NCI-H2171 (cell line): ENCODE measurements at places on chromosomes 12 and 14.

- DNase-seq = no peak
Measured at GRCh38 chr14:54787261-54787660, 115.4 kb downstream of the GCH1 start.

DNA sequence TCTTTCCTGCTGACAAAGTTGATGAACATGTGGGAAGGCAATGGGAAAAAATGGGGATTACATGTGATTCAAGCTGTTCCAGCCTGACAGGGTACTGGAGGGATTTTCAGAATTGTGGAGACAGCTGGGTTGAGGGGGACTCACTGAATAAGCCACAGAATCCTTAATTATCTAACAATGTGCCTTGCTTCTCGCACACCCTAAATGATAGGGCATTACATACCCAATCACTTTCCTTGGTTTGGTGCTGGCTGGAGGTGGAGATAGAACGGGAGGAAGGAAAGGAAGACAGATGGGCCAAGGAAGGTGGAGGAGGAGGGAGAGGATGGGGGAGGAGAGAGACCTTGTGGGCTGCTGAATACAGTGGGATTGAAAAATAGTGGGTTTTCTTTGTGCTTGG, 20.7 kb downstream of the PELI2 start:
- DNase-seq = peak; percentile 83

DNA sequence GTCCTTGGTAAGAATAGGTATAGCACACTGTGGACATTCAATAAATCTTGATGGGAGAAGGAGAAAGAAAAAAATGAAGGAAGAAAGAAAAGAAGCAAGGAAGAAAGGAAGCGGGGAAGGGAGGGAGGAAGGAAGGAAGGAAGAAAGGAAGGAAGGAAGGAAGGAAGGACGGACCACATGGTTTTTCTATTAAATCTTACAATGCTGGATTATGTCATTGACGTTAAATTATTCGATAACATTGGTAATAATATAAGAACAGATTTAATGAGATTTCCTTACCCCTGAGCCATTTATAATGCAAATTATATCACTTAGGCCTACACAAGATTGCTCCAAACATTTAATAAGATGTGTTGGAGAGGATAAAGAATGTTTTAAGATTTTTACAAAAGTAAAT, 124.9 kb upstream of the SYT1 start:
- DNase-seq = no peak

GRCh38 chr12:29578070-29578469, 80.6 kb upstream of the OVCH1 start:
- DNase-seq = no peak

GRCh38 chr12:30930641-30931040, 4.1 kb downstream of the TSPAN11 start:
- no peak for DNase-seq

DNA sequence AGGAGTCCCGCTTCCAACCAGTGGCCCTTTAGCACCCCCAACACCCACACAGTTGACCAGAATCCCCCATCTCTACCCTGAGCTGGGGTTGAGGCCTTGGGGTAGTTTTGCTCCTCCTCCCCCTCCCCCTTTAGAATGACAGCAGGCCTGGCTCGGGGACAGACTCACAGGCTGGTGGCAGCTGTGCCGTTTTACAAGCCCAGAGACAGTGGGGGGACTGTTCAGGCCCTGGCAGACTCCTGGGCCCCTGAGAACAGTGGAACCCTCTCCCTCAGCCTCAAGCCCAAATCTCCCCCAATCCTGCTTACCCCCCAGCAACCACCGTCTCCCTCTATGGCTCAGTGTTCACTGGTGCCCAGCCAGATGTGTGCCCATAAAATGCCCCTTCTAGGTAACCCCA, 10.1 kb downstream of the TMEM119 start:
- peak; percentile 20 for DNase-seq

DNA sequence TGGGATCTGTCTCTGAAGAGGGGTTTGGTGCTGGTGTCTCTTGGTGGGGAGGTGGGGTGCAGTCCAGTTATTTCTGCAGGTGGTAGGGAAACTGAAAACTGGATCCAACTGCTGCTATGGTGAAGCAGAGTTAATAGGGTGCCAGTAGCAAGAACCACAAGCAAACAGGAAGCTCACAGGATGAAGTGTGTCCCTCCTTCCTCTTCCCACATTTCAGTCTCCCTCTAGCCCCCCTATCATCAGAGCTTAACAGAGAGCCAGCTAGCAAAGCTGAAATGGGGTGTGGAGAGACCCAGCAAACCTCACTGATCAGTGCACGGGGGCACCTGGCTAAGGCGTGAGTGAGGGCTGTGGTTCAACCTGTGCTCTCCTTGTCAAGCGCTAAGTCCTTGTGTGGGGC, 69.1 kb upstream of the C12orf71 start:
- no peak for DNase-seq

- DNase-seq = no peak
Measured at GRCh38 chr14:50550294-50550693, 9.7 kb upstream of the ATL1 start.

- no peak for DNase-seq
Measured at GRCh38 chr12:124316257-124316900, 21.5 kb downstream of the RFLNA start.

DNA sequence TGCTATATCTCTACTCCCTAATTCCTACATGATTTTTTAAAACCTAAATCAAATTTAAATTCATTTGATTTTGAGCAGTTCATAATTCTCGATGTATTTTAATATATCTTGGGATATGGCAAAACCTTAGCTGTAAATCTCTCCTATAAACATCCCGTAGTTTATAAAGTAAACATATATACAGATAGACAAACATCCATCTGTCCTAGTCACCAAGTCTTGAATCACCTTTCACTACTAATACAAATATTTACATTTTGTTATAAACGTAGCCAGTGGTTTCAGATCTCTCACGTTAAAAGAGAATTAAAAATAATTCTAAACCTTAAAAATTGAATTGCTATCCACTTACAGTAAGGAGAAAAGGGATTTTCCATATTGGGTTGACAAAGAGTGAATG, 107.0 kb downstream of the TSHR start:
- no peak for DNase-seq

GRCh38 chr12:132014092-132014914, 64.6 kb downstream of the EP400 start:
- no peak for DNase-seq

DNA sequence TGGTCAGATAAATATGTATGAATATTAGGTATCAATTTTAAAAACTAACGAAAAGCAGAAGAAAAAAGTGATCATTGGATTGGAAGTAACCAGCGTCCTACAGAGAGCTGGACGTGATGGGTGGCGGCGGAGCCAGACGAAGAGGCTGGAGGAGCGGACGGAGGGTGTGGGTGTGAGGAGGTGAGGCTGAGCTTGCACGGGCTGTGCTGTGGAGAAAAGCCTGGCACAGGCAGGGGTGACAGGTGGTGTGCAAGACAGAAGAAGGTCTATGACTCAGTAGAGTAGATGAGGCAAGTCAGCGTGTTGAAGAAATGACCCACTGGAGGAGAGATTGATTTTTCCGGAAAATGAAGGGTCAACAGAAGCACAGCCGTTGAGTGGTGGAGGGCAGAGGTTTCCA, 56.4 kb downstream of the FZD10 start:
- no peak for DNase-seq

- no peak for DNase-seq
Measured at GRCh38 chr12:103773109-103773910, 67.7 kb downstream of the NT5DC3 start.

DNA sequence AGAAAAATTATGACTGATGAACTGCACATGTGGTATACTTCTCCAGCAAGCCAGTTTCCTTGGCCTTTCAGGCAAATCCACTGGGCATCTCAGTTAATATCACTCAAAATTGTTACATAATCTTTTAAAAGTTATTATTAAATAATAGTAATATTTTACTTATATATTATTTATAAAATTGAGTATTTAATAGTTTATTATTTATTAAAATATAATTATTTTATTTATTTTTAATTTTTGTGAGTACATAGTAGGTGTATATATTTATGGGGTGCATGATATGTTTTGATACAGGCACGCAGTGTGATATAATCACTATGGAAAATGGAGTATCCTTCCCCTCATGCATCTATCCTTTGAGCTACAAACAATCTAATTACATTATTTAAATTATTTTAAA, 384.1 kb upstream of the LRFN5 start:
- DNase-seq = no peak

DNA sequence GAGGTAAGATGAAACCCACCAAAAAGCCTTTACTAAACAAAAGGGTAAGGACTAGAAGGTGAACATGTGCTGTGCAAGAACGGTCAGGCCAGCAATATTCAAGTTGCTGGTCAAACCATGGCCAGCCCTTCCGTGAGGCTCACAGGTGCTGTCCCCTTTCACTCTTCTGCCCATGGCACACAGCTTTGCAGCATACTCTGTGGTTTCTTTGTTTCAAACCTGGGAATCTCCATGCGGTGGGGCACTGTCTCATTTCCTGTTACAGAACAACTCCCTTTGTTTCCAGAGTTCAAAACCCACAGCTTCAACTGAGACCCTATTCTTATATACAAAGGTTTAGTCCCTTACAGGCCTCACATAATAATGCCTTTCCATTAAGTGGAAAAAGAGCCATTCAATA, 1.7 kb upstream of the OVCH1 start:
- DNase-seq = no peak

GRCh38 chr12:2902272-2902880, 11.7 kb downstream of the TULP3 start:
- no peak for DNase-seq

DNA sequence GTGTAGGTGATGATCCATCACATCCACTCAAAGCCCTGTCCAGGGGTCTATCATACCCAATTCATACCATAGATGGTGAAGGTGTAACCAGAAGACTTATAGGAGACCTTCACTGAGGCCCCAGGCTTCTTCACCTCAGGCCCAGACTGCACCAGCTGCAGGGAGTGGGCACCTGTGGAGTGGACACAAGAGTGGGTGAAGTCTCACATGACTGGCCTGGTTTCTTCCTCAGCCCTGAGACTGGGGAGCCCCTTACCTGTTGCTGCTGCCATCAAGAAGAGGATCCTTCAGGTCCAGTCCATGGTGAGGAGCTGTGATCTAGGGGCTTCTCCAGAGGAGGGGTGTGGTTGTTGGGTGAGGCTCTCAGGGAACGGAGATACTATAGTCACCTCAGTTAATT, 851.0 kb downstream of the TMEM121 start:
- no peak for DNase-seq

- no peak for DNase-seq
Measured at GRCh38 chr12:47147739-47148138, 68.0 kb upstream of the AMIGO2 start.

DNA sequence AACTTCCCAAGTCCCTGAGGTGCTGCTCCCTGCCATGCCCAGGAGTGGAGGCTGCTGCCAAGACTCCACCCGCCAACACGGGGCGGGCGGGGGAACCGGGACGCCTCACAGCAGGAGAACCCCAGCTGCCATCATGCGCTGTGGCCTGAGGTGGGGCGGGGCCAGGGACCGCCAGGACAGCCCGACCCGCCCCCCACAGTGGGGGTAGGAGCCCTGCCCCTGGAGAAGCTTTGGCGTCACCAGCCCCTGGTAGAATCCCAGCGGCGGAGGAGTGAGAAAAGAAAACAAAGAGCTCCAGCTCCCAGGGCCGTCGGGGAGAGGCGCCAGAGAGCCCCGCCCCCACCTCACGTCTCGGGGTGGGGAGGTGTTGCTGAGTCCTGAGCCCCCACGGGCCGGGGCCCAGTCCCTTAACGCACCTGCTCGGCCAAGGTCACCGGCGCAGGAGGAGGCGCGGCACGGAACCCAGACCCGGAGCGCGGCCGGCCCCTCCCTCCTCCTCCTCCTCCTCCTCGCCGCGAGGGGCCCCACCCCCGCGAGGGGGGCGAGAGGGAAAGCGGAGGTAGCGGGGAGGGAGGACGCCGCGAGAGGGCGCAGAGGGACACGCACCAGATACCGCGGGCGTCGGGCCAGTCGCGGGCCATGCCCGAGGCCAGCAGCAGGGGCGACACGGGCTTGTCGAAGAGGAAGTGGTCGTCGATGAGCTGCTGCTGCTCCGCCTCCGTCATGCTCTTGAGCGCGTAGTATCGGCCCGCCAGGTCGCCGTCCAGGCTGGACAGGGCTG, 1.8 kb downstream of the CKB start:
- peak; percentile 90 for DNase-seq

GRCh38 chr12:113469949-113470743, 1.5 kb downstream of the LHX5 start:
- no peak for DNase-seq

GRCh38 chr12:47709671-47710070, 3.8 kb upstream of the RPAP3 start:
- DNase-seq = no peak

- no peak for DNase-seq
Measured at GRCh38 chr12:49923880-49924556, 20.3 kb upstream of the FAIM2 start.

- peak; percentile 97 for DNase-seq
Measured at GRCh38 chr12:27899151-27899661, 73.3 kb downstream of the PTHLH start.

GRCh38 chr14:24337144-24337823, 2.4 kb upstream of the ADCY4 start:
- DNase-seq = no peak

GRCh38 chr12:120468325-120468820, 1.2 kb downstream of the SRSF9 start:
- no peak for DNase-seq

DNA sequence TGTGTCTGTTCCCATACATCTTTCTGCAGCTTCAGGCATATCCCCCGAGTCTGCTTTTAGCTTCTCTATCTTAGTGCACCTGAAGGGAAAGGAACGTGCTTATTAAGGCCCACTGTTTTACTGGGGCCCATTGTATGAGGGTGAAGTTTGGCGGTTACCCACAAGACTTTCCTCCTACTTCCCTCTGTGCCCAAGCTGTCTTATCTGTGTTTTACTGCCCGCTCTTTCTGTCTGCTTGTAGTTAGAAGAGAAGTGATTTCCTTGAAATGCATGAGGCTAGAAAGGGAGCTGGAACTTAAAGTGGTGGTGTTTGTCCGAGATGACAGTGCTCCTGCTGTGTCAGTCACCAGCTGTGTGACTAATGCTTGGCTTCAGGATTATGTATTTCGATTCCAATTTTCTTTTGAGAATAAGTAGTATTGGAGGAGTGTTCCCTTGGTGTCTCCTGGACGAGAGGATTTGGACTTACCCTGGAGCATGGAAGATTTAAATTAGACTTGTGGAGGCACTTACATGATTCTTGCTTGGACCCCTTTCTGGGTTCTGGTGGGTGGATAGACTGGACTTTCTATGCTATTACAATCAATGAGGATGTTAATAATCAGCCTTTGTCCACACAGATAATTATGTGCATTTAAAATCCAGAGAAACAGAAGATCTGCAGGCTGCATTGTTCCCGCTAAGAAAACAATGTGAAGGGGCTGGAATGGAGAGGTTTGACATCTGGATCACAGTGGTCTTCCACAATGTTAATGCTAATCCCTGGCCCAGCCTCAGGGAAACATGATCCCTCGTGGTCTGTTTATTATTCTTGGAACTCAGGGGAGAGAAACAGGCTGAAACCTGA, 13.9 kb upstream of the KRT86 start:
- no peak for DNase-seq
